HT-29 (cell line): ENCODE measurements at places on chromosomes 6 and 20.

GRCh38 chr6:91874971-91875370, 1288.1 kb upstream of the MAP3K7 start:
- no peak for DNase-seq

GRCh38 chr6:25062070-25062811, 126.5 kb upstream of the RIPOR2 start:
- no peak for DNase-seq

GRCh38 chr6:56624046-56624727, 18.5 kb downstream of the DST start:
- DNase-seq: peak; percentile 81

GRCh38 chr6:160438481-160438880, 90.3 kb downstream of the SLC22A3 start:
- no peak for DNase-seq
